Osteocyte (in vitro differentiated cells): ENCODE measurements at places on chromosomes 5 and 9. TPM values are rescaled to one million over a fixed set of nuclear protein-coding genes. Genes with fewer than 3 reads are reported as not detected.
A peak's percentile ranks its signal among the peaks of the same experiment; 100 is the strongest.

PCDHGB5 gene
- 0.97 and 1.3 TPM in 2 replicates for total RNA-seq

ANKDD1B gene
- total RNA-seq: 0.63 and 0.67 TPM in 2 replicates

MROH2B gene
- total RNA-seq: not detected in 2 replicates

GPRIN1 gene
- total RNA-seq: 1.6 TPM in 2 replicates

SELENOP gene
- 55.8 and 70.3 TPM in 2 replicates for total RNA-seq

BTNL9 gene
- not detected in 2 replicates for total RNA-seq

KIF24 gene
- total RNA-seq: 1.4 and 1.5 TPM in 2 replicates

DNA sequence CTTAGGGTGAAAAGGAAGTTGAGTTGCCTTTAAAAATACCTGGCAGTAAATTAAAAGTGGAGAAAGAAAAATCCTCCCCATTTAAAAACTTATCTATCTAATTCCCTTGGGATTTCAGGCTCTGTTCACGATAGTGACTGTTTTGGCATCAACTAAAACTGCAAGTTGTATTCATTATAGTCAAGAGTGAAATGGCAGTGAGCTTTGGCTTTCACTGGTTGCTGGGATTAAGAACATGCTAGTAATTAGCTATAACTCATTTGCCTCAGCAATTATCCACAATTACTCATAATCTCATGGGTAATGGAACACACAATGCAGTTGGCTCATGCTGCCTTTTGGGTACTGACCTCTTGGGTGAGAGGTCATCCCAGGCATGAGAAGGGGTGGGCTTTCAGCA lies 250.1 kb downstream of the GAS1 start:
- no peak for DNase-seq
- no peaks in the 10 kb centered on the region for H3K36me3 ChIP-seq
- no peak overlapping the region for H3K4me3 ChIP-seq
- no peaks in the 10 kb centered on the region for H3K27me3 ChIP-seq

GRCh38 chr5:98771382-98772109 lies 1.9 kb upstream of the RGMB start:
- peaks cover 24% of the 10 kb centered on the region for H3K36me3 ChIP-seq
- H3K27ac ChIP-seq: peak overlapping the region; percentile 97

GRCh38 chr5:176608937-176609723 lies 826 bp downstream of the GPRIN1 start:
- H3K4me1 ChIP-seq: peaks cover 9% of the 10 kb centered on the region
- DNase-seq: peak; percentile 81
- H3K27ac ChIP-seq: no peak overlapping the region
- no peaks in the 10 kb centered on the region for H3K27me3 ChIP-seq
- H3K36me3 ChIP-seq: no peaks in the 10 kb centered on the region
- peak overlapping the region; percentile 82 for H3K4me3 ChIP-seq

DNA sequence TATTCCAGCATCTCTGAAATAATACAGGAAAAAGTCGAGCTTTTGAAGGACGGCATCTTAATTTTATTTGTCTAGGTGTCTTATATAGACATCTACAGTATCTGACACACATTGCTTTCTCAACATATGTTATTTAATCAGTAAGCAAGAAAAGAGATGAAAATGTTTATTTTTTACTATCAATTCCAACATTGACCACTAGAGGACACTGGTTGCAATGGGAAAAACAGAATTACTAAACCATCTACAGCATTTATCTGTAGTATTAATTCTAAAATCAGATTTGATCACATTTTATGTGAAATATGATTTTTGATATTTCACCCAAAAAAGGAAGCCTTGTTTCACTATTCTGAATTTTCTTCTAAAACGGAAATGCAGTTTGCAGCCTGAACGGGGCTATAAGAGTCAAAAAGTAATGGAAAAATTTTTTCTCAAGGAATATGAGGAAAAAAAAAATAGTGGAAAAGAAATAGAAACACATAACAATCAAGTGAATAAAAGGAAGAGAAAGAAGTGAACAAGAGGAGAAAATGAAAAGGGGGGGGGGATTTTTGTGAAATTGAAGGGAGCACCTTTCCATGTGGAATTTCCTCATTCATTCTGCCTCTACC lies 98.6 kb downstream of the OSTF1 start:
- peaks cover 21% of the 10 kb centered on the region for H3K27me3 ChIP-seq
- H3K4me1 ChIP-seq: no peaks in the 10 kb centered on the region
- H3K36me3 ChIP-seq: peaks cover 3% of the 10 kb centered on the region
- no peak overlapping the region for H3K27ac ChIP-seq

- H3K27me3 ChIP-seq: no peaks in the 10 kb centered on the region
- DNase-seq: no peak
- no peaks in the 10 kb centered on the region for H3K36me3 ChIP-seq
- H3K4me1 ChIP-seq: peaks cover 15% of the 10 kb centered on the region
- no peak overlapping the region for H3K27ac ChIP-seq
Observed at GRCh38 chr9:75993434-75993833, 103.0 kb downstream of the PCSK5 start.
